ENCODE measurements at places on chromosomes 3 and 15. TPM values are rescaled to one million over a fixed set of nuclear protein-coding genes. Genes with fewer than 3 reads are reported as not detected.

The FRMD4B gene
- 0.83 TPM for total RNA-seq

The GOLGA6L7 gene
- total RNA-seq = not detected

The ZIC1 gene
- 0.03 TPM for total RNA-seq

The GPR156 gene
- 2.0 TPM for total RNA-seq

The APOD gene
- 0.23 TPM for total RNA-seq

The LAMB2 gene
- total RNA-seq = 2,279 TPM

The PLIN1 gene
- total RNA-seq = 0.33 TPM
